ENCODE measurements at places on chromosomes 12 and 14.

GRCh38 chr12:108750526-108750925 lies 19.2 kb upstream of the CORO1C start:
- no peak for DNase-seq

DNA sequence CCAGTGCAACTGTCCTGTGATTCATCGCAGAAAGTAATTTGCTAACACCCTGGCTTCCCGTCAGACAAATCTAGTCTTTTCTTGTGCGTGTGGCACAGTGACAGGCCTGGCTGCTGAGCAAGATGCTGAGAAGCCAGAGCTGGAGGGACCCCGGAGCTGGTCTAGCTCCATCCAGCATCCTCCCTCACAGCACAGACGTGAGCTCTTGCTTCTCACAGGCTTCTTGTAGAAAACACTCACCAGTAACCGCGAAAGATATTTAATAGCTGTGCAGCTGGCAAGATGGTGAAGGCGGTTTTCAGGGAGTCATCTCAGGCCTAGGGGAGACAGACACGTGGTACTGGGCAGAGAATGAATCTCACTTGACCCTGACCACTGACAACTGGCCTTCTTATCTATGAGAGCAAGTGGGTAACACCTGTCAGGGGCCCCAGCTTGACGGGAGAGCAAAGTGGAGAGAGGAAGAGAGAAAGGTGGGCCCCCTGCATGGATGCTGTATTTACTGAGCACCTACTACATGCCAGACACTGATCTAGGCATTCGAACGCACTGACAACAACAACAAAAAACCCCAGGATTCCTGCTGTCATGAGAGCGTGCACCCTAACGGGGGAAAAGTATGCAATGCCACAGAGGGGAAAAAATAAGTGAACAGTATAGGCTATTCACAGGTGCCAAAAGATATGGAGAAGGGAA lies 63.3 kb downstream of the CCDC88C start:
- DNase-seq, result no peak

GRCh38 chr12:119327471-119327870 lies 7.1 kb upstream of the CCDC60 start:
- DNase-seq, result no peak

- peak; percentile 71 for DNase-seq
These were observed 172.7 kb upstream of the OR4E1 start for GRCh38 chr14:21846227-21846885.

GRCh38 chr12:24212496-24212895 lies 263.0 kb upstream of the SOX5 start:
- DNase-seq, result no peak

Measured in erythroblast (primary cell).